Natural killer cell treated with Interleukin-12 subunit alpha and Interleukin-12 subunit beta and Interleukin-15 and Interleukin-18, amount 100 ng/mL, for 72 hours (primary cell): ENCODE measurements at places on chromosomes 16 and 17. TPM values are rescaled to one million over a fixed set of nuclear protein-coding genes. Genes with fewer than 3 reads are reported as not detected.

The CLDN7 gene
- 1.1 TPM for total RNA-seq

The NHLRC4 gene
- total RNA-seq: 0.33 TPM

- no peak for DNase-seq
Observed at GRCh38 chr17:34235389-34236028, 19.6 kb upstream of the CCL2 start.

DNA sequence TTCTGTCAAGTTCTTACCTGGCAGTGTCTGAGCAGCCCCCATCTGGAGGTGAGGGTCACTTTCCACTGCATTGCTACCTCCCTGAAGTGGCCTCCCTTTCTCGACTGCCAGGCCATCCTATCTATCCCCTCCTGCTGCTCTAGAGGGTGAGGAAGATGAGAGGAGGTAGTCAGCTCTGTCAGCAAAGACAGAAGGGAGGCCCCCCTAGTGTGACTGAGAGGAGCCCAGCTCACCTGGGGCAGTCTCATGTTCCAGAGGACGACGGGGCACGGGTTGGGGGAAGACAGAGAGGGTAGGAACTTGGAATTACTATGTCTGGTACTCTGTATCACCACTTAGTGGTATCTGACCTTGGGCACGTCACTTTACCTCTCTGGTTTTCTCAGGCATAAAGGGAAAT is 22.0 kb downstream of the MYO19 start:
- no peak for DNase-seq

GRCh38 chr16:54503011-54503855 is 216.6 kb upstream of the IRX3 start:
- DNase-seq: no peak

The CLEC3A gene
- not detected for total RNA-seq

DNA sequence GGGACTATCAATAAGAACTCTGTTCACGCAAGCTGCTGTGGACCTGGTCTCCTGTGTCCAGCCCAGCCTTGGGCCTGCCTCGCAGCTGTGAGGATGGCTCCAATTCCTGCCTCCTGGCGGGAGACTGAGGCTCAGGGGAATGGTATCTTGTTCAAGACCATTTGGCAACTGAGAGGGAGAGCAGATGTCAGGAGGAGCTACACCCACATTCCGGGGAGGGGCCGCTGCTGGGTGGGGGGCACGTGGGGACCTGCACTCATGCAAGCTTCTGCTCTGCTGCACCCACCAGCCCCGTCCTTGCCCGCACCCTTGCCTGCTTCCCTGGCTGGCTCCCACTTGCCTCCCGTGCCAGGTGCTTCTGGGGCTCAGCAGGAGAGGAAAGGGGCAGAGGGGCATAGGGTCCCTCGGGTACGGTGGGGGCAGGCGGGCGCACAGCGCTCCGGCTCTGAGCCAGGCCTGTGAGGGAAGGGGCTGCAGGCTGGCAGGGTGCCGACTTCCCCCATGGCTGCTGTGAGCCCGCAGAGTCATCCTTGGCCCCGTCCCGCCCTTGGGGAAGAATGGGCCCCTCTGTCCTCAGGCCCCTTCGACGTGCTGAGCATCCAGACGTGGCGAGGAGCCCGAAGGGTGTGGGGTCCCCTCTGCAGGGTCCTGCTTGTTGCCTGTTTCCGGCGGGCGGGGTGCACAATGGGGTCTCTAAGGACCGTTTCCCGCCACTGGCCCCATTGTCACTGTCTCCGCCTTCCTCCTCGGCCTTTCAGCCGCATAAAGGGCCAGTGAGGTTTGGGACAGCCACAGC is 2.7 kb downstream of the METRN start:
- no peak for DNase-seq

- no peak for DNase-seq
Observed at GRCh38 chr16:66899945-66900710, 18.6 kb downstream of the CDH16 start.

The TPSD1 gene
- total RNA-seq: not detected

GRCh38 chr16:13351601-13352217 is 450.3 kb downstream of the SHISA9 start:
- DNase-seq: no peak

DNA sequence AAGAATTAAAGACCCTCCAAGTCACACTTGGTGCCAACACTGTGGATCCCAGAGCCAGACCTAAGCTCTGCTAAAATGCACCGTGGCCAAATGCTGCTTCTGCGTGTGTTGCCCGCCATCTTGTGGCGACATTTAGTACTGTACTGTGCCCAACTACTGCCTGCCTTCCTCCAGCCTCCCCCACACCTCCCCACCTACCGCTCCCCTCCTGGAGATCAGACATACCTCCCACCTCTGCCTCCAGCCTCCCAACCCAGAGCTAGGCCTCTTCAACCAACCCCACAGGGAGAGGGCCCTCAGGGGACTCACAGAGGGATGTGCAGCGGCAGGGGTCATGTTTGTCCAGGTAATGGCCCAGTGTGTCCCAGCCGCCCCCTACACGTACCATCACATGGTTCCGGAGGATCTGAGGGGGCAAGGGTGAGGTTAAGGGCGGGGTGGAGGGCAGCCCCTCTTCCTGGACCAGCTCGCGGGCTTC is 5.5 kb downstream of the GAS2L2 start:
- peak; percentile 74 for DNase-seq

DNA sequence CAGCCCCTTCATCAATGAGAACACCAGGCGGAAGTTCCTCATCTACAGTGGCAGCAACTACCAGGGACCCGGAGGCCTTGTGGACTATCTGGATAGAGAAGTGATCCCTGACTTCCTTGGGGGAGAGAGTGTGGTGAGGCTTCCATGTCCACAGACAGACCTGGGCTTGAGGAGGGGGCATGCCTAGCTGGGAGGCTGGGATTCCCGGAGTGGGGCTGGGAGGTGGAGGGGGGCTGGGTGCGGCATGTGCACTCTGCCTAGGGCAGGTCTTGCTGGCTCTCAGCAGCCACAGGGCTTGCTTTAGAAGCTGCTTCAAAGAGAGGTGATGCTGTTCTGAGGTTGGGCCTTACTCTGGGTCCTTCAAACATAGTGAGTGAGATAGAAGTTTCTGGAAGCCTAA is 27.8 kb downstream of the NAGPA start:
- no peak for DNase-seq

The ZNF423 gene
- not detected for total RNA-seq

The CHST4 gene
- total RNA-seq: not detected

DNA sequence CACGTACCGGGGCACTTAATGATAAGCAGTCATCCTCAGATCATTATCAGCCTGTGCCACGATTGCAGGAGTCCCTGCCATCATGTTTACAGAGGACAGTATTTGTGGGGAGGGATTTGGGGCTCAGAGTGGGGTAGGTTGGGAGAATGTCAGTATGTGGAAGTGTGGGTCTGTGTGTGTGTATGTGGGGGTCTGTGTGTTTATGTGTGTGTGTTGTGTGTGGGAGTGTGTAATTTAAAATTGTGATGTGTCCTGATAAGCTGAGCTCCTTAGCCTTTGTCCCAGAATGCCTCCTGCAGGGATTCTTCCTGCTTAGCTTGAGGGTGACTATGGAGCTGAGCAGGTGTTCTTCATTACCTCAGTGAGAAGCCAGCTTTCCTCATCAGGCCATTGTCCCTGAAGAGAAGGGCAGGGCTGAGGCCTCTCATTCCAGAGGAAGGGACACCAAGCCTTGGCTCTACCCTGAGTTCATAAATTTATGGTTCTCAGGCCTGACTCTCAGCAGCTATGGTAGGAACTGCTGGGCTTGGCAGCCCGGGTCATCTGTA is 13.5 kb upstream of the EFCAB13 start:
- DNase-seq: no peak

- no peak for DNase-seq
Observed at GRCh38 chr16:84742641-84743092, 42.9 kb downstream of the USP10 start.

GRCh38 chr16:71625113-71625850 is 702 bp upstream of the MARVELD3 start:
- no peak for DNase-seq

The EPX gene
- total RNA-seq: not detected

The SLC4A1 gene
- total RNA-seq: not detected

- DNase-seq: no peak
Observed at GRCh38 chr16:50980666-50981065, 170.4 kb downstream of the SALL1 start.

The TP53TG3B gene
- total RNA-seq: not detected

DNA sequence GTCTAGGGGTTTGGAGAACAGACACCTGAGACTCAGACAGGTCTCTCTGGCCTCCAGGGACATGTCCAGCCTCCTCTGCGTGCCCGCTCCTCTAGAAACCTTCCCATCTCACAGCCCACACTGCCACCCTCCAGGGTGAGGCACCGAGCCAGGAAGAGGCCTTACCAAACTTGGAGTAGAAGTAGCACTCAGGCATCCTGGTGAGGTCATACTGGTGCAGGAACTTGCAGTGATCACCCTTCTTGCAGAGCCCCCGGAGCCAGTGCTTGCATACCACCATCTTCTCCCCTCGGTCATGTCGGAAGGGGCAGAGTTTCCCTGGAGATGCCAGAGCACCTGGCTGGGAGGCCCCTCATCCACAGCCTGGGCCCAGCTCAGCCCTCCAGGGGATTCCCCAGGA is 4.2 kb downstream of the CPSF4L start:
- DNase-seq: no peak

The CCT6B gene
- total RNA-seq: 0.45 TPM

DNA sequence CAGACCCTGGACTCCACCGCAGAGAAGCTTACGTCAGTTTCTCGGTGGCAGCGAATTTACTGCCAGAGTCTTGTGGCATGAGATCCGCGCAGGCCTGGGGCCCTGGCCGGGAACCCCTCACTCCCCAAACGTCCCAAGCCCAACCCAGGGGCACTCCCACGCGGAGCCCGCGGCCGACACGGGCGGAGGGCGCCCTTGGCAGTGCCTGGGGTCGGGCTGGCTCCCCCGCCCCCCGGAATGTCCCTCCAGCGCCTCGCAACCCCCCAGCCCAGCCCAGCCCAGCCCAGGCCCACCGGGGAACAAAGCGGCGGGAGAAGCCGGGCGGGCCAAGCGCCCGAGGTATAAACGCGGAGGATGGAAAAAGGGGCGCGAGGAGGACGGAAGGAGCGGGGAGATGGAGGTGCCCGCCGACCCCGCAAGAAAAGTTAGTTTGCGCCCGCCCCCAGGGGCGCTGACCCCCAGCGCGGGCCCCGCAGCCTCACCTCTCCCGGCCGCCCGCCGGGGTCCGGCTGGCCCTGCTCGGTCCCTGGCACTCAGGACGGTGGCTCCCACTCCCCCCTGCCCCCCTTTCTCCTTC is 330 bp downstream of the CASKIN2 start:
- no peak for DNase-seq

GRCh38 chr16:30882429-30883310 is 11.2 kb downstream of the BCL7C start:
- no peak for DNase-seq

The CBFA2T3 gene
- 2.3 TPM for total RNA-seq

DNA sequence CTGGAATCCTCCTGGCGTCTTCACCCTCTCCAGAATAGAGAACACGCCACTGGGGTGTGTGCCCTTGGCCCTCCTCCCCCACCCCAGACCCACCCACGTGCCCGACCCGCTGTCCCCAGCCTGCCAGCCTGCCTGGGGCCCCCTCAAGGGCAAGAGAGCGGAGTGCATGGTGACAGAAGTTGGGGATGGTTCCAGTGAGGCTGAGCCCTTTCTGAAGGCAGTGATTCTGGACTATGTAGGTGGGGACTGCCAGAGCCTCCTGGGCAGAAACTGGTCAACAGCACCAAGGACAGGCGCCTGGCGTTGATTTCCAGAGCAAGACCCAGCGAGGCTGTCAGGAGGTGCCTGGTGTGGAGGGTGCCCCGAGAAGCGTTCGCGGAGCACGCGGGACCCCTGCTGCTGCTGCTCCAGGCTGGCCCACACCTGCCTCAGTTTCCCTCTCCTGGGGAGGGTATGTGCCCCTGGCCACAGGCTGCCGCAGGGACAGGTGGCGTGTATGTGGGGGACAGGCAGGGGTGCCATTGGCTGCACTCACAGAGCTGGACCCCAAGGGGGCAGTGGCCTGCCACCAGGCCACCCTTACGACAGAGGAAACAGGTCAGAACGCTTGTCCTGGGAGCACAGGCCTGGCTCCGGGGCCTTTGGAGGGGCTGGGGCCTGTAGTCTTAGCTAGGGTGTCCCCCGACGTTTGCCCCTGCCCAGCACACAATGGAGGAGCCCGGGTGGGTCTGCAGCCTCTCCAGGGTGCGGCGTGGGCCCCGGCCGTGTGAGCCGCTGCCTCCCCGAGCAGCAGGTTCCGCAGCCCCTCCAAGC is 1.2 kb downstream of the SSTR5 start:
- DNase-seq: no peak

- no peak for DNase-seq
Observed at GRCh38 chr16:67403976-67404555, 10.8 kb upstream of the TPPP3 start.

The C16orf96 gene
- not detected for total RNA-seq

The NPIPA3 gene
- total RNA-seq: 1.5 TPM

GRCh38 chr16:27441998-27442397 is 40.0 kb downstream of the IL21R start:
- no peak for DNase-seq

DNA sequence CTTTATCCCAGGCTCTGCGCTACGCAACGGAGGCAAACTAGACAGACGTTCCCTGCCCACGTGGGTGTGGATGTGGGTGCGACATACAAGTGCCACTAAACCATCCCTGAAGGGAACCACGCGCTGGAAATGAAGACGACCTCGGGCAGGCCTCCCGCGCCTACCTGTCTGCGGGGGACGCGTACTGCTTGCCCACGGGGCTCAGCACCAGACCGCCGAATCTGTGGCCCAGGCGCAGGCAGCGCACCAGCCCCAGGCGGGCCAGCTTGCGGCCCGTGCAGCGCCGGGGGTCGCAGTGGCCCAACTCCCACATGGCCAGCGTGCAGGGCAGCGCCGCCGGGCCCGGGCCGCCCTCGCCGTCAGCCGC is 480 bp downstream of the TSR3 start:
- no peak for DNase-seq

The TBC1D3C gene
- total RNA-seq: not detected

DNA sequence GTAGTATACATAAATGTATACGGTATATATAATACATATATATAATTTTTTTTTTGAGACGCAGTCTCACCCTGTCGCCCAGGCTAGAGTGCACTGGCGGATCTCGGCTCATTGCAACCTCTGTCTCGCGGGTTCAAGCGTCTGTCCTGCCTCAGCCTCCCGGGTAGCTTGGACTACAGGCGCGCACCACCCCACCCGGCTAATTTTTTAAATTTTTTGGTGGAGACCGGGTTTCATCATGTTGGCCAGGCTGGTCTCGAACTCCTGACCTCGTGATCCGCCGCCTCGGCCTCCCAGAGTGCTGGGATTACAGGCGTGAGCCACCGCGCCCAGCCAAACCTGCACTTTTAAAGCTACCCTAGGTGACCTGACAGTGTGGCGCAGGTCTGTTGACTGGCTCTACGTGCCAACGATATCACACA is 745 bp downstream of the PAM16 start:
- no peak for DNase-seq

DNA sequence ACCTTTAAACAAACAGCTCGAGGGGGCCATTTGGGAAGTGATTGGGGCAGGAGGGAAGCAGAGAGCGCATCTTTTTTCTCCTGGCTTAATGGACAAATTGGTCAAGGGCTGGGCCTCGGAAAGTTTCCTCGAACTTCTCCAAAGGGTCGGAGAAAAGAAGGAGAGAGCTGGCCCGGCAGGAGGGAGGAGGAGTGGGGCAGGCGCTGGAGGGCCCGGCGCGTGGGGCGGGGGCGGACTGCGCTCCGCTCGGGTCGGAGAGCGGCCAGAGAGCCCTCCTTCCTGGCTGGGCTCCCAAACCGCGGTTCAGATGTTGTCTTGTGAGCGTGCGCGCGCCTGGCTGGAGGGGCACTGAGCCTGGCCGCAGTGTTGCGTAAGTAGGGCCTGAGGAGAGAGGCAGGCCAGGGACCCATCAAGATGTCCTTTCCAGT is 1.2 kb downstream of the MMP2 start:
- no peak for DNase-seq

The TLCD1 gene
- 1.5 TPM for total RNA-seq

The HOXB9 gene
- 2.7 TPM for total RNA-seq
